ENCODE measurements at places on chromosomes 13 and 19.

GRCh38 chr19:51467864-51468544 is 9.8 kb upstream of the SIGLEC8 start:
- DNase-seq = no peak

- no peak for DNase-seq
Measured at GRCh38 chr19:52566121-52566520, 4.0 kb upstream of the ZNF701 start.

DNA sequence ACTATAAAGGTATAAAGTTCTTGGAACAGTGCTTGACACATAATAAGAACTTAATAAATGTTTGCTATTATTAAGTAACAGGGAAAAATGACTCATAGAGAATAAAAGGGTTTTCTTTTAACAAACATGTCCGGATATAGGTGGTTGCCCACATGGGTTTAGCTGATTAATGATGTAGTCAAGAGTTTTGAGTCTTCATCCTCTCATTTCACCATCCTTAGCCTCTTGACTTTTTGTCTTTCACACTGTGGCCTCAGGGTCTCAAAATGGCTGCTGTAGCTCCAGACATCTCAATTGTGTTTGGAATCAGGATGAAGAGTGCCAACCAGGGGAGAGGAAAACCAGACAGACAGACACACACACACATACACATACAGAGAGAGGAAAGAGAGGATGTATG is 97.9 kb downstream of the HSPH1 start:
- no peak for DNase-seq

- DNase-seq = no peak
Measured at GRCh38 chr13:28489524-28489931, 5.4 kb downstream of the FLT1 start.

DNA sequence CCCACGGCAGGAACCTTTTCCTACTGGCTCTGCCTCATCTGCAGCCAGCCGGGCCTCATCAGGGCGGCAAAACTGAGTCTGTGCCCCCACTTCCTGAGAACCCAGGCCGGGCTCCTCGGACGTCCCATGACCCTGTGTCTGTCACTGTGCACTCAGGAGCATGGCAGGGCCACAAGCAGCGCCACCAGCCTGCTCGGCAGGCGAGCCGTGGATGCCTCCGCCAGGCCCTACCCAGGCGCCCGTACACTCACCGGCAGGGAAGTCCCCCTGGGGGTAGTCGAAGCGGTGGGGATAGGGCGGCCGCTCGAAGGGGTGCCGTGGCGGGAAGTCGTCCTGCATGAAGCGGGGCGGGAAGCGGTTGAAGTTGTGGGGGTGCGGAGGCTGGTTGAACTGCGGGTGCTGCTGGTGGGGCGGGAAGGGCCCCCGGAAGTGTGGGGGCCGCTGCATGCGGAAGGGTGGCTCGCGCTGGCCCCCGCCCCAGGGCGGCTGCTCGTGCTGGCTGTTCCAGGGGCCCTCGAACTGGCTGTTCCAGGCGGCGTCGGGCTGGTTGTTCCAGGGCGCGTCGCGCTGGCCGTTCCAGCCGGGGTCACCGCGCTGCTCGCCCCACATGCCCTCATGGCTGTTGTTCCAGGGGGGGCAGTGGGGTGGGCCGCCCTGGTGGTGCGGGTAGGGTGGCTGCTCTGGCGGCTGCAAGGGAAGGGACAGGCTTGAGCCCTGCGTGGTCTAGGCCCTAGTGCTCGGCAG is 17.1 kb downstream of the CHERP start:
- DNase-seq = no peak

- DNase-seq = no peak
Measured at GRCh38 chr13:97853550-97853949, 99.9 kb upstream of the IPO5 start.

DNA sequence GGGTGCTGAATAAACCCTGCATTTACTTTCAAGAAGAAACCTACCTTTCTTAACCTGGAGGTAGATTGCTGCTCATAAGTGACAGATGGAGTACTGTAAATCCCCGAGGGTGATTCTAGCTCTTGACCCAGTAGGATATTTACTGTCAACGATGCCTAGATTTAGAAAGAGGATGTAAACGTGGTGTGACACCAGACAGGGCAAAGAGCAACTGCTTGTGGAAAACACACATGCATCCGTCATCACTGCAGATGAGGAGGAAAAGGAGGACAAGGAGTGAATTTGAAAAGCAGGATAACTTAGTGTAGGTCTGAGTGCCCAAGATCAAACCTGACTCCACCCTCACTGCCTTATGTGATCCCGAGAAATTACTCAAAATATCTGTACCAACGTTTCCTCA is 9.8 kb upstream of the CLN5 start:
- DNase-seq = no peak

DNA sequence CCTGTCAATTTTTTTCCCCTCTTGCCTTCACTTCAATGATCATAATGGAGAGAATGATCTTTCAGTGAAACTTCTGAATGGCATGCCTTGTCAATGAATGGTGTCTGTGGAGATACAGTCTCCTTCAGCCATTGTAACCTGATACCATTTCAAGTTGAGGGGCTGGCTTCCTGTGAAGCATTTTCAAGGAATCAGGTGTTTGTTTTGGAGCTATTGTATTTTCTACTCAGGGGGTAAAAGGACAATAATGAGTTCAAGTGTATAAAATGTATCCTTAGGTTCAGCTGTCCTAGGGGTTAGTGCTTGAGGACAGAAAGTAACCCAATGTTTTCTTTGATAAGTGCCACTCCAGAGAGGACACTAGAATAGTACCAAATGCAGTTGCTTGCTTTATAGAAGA is 23.8 kb upstream of the CBY2 start:
- DNase-seq = no peak

DNA sequence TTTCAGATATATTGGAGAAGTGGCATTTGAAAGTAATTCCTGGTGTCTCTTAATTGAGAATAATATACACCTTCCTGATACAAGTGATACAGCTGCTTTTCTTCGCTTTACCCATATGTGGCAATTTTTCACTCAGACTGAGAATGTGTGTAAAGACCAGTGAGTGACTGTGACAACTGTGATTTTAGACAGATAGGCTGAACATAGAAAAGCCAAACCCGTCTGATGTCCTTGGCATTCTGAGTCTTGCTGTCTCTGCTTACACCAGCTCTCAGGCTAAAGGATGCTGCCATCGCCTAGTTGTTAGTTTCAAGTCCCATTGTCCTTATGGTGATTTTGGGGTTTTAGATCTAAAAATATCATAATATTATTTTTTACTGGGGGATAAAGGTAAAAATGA is 492.6 kb downstream of the RFC3 start:
- no peak for DNase-seq

DNA sequence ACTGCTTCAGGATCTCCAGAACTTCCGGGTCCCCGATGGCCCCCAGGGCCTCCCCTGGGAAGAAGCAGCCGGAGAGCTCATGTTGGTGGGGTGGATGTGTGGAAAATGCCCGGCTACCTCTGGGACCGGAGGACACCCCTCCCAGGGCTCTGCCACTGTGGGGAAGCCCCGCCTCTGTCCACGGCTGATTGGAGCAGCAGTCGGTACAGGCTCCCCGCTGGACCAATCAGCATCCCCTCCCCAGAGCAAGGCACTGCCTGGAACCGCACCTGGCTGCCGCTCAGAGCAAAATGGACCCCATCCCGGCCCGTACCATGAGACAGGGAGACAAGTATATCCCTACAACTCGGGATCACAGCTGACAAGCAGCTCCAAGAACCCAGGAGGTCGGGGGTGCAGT is 6.4 kb downstream of the DOHH start:
- DNase-seq = no peak

DNA sequence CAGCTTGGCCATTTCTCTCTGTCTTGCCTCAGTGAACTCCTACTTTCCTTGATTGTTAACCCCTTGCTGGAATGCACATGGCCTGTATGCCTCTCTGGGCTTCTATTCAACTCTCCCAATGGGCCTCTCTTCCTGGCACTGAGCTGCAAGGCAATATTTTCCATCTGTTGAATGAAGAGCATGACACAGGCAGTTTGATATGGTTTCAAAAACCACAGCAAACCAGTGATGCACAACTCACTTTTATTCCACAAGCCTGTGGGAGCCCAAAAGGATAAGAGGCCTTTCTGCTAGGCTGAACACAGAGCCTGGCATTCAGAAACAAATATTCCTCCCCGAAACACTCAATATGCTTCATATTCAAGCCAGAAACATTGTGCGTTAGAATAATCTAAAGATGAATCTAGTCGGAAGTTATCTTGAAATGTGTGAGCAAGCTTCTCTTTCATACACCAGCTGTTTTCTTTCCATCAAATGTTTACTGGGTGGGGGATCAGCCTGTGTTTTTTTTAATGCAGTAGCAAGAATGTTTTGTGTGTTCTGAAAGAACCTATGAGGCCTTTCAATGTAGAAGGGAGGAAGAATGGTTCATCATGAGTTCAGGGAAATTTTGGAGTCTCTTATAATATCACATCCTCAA is 443.1 kb upstream of the SPRY2 start:
- no peak for DNase-seq

- no peak for DNase-seq
Measured at GRCh38 chr13:105774739-105775460, 760.6 kb downstream of the EFNB2 start.

DNA sequence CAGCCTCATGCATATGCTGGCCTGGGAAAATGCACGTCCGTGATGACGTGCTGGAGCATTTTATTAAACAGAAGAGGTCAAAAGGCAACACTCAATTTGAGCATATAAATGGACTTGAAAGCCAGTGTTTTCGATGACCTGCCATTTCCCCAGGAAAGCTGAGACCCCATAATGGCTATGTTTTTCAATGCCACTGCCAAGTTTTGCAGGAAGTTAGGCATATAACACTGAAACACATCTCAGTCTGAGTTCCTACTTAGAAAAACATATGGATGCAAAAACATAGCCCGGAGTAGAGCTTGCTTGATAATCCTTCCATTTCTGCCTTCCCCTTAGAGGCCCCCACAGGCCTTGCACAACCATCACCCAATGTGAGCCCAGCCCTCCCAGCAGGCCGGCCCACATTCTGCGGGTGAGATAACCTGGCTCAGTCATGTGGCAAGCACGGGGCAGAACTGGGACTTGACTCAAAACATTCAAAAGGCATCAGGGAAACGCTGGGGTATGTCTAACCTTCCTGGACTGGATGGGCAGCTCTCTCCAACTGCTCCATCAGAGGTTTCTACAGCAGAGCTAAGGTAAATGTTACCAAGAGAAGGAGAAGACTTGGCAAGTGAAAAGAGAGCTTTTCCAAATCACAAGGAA is 24.9 kb downstream of the EPS15L1 start:
- no peak for DNase-seq

Measured in central memory CD4-positive, alpha-beta T cell (primary cell).